ENCODE measurements at places on chromosomes 6 and 20. TPM values are rescaled to one million over a fixed set of nuclear protein-coding genes. Genes with fewer than 3 reads are reported as not detected.

DNA sequence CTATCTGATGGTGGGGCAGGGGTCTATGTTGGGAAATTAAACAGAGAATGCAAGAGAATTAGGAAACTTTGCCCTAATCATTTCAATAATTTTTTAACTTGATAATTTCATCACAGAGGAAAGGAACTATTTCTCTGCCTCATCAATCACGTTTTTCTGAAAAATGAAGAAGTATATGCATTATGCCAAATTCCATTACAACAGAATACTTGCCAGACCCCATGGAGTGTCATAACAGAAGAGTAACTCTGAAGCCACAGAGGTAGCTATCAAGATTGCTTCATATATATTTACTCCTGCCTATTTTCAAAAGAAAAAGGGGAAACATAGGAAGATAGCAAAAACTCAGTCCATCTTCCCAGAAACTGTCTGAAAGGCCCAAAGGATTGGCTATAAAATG, 5.7 kb upstream of the USP49 start:
- no peak for DNase-seq

GRCh38 chr20:21272279-21272678, 30.9 kb upstream of the XRN2 start:
- no peak for DNase-seq

GRCh38 chr20:635893-636338, 17.1 kb downstream of the SRXN1 start:
- DNase-seq: no peak

GRCh38 chr6:90753820-90754643, 167.2 kb upstream of the MAP3K7 start:
- DNase-seq: no peak

DNA sequence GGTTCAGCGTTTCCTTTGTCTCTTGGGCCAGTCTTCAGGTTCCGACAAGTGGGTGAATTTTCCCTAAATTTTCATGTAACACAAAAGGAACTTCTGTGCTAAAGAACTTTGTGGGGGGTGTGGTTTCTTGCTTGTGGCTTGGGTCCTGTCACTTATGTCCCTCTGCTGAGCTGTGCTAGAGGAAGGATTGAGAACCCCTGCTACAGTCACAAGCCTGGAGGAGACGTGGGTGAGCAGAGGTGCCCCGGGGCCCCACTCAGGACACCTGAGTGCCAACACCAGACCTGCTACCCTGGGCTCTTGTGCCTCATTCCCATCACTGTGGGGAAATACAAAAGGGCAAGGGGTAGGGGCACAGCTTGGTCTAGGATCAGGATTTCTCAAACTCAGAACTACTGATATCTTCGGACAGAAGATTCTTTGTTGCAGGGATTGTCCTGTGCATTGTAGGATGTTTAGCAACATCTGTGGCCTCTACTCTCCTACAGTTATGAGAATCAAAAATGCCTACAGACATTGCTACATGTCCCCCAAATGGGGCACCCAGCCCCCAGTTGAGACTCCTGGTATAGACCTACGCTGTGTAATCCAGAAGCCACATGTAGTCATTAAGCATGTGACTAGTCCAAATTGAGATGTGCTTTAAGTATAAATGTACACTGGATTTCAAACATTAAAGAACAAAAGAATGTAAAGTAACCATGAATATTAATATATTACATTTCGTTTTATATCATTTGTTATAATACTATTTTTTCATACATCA, 128.7 kb downstream of the LY86 start:
- DNase-seq: no peak

The LTV1 gene
- polyA plus RNA-seq: 41.8 TPM
